ELR (cell line): ENCODE measurements at places on chromosomes 3 and 15.

DNA sequence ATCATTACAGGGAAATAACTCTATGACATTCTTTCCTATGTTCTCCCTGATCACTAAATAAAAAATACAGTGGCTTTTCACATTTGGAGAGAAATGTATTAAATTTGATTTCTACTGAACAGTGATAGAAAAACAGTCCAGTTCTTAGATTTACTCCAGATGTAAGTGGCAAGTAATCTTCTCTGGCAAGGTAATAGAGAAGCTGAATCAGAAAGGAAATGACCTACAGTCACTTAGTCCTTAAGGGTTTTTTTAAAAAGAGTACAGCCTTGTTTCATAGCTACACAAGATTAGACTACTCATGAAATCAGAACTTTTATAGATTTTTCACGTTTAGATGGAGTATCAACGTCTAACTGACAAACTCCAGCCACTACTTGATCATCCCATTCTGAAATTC is 236.9 kb downstream of the CADPS start:
- DNase-seq: no peak

- peak; percentile 25 for DNase-seq
These were observed 2.1 kb downstream of the TLE3 start for GRCh38 chr15:70095408-70096214.

GRCh38 chr15:38559131-38559530 is 5.5 kb downstream of the RASGRP1 start:
- no peak for DNase-seq

DNA sequence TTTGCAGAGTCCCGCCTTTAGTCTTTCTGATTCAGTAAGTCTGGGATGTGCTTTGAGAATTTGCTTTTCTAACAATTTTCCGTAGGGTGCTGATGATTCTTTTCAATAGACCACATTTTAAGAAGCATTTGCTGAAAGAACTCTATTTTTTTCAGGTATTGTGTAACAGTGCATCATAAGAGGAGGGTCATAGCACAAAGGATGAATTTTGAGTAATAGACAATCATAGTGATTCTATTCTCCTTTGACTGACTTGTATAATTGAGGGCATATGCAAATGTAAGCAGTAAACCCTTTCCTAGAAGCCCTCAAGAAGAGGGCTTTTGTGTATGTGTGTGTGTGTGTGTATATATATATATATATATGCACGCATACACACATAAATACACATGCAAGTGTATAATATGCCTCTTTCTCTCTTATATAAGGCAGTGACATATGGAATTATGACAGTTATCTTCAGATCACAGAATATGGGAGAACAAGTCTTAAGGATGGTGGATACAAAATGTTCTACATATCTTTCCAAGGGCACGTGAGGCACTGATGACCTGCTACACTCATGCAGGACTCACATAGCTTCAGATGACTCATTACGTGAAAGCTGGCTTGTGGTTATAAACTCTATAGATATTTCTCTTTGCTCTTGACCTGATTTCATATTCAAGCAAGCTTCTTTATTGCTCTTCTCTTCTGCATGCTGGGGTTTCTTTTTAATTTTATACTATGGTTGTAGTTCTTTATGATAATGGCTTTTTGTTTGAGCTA is 6.5 kb upstream of the PLSCR1 start:
- DNase-seq: peak; percentile 97

- peak; percentile 21 for DNase-seq
These were observed 29.3 kb downstream of the GRAMD2A start for GRCh38 chr15:72168131-72168807.

GRCh38 chr3:150433347-150433746 is 25.2 kb downstream of the TSC22D2 start:
- DNase-seq: no peak

GRCh38 chr15:29818141-29818540 is 4.1 kb downstream of the TJP1 start:
- peak; percentile 32 for DNase-seq

DNA sequence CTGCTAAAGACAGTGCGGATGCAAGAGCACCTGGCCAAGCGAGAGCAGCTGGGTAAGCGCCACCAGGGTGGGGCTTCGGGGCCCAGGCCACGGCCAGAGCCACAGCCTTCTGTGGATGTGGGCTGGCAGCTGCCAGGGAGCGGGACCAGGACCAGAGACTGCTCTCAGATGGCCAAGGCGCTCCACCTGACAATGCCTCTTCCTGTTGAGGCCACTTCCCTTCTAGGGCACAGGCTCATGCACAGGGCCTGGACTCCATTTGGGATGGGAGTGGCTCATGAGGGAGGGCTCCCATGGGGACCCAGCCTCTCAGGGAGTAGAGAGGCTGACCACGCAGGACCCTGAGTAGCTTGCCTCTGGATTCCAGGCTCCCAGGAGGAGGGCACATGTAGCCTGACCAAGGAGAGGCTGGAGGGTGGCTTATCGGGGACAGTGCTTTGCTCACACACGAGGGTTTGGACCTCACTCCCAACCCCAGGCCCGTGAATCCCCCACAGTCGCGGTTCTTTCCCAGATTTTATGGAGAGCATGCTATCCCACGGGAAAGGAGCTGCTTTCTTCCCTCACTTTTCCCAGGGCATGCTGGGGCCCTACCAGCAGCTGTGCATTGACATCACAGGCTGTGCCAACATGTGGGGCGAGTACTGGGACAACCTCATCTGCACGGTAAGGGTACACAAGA is 25.1 kb downstream of the ACAA1 start:
- DNase-seq: no peak

DNA sequence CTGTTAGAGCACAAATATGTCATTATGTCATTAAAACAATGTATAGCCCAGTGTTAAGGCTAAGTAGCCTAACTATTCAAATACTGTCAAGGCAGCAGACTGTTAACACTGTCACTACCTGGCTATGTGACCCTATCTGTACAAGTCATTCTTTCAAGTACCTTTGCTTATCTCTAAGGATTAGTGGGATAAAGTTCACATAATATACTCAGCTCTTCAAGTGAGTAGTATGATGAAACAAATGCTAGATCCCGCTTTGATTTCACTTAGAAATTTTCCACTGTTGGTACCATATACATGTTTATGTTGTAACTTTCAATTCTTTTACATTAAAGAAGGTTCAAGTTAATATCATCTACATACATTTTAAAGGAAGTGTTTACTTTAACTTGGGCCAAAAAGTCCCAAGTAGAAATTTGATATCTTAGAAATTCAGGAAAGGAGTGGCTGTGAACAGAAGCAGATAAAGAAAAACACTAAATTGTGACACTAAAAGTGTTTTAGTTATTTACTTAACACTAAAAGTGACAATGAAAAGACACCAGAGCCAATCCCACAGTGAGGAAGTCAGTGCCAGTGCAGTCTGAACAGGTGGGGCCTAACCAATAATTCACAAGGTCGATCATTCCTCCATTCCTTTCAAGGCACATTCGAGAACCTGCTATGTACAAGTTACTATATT is 4.8 kb upstream of the RFX7 start:
- DNase-seq: no peak

GRCh38 chr3:139629033-139629432 is 48.7 kb downstream of the NMNAT3 start:
- DNase-seq: peak; percentile 14

- no peak for DNase-seq
These were observed 1.9 kb downstream of the TEX9 start for GRCh38 chr15:56367156-56367555.

DNA sequence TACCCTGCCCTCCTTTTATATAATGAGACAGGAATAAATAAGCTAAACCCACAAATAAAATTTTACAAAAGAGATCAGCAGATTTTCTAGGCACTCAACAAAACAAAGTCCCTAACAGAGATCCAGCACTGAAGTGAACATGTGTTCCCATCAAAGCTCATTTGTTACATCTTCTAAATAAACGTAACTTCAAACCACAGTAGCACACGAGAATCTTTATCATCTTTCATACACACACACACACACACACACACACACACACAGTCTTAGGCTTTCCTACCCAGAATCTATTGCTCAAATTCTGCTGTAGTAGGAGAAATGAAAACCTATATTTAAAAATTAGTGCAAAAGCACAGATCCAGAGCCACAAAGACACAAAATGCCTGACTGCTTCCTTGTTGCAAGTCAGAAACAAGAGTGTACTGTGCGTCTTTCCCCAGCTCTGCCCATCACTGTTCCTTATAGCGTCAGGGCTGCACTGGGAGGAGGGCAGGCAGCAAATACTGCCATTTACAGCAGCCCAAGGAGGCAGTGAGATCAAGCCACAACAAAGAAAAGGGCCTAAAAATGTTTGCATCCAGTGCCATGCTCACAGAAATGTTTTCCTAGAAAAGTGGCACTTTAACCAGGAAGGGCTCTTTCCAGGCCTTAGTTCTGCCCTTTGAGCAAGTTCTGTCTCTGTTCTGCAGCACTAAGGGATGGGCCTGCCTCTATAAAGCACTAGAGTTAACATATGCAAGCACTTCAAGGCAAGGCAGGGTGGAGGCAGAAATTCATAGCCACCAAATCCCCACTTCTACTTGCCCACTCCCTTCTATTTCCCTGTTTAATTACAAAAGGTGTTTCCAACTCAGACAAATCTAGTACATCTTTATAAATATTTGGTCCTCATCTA is 6.0 kb downstream of the IP6K1 start:
- DNase-seq: no peak

DNA sequence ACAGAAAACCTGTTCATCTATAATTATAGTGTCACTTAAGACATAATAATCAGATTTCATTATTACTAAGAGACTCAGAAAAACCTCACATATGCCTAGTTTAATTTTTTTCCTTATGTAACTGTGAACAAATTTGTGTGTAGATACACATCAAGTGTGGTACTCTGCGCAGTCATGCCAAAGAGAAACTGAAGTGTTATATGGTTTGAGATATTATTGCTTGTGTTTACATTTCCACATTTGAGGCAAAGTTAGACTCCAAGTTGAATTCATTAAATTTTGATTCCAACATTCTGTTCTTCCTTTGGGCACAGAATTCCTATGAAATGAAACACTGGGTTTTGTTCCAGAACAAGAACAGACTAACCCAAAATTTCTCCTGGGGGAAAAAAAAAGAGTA is 2.2 kb downstream of the MBNL1 start:
- no peak for DNase-seq

DNA sequence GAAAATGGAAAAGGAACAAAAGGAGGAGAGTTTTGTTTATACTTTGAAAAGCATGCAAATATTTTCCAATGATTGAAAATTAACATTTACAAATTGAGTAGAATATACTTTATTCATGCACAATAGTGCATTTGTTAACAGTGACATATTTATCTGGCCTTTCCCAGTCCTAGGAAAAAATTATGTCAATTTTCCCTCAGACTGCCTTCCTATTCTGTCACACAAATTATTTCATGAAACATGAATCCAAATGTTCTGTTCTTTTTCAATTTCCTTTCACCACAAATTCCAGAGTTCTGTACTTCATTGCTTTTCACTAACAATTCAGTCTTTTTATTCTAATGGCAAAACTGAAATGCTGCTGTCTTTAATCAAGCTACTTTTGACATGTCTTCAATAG is 945.1 kb downstream of the ROBO1 start:
- no peak for DNase-seq
